ENCODE measurements at places on chromosomes 11 and 22. TPM values are rescaled to one million over a fixed set of nuclear protein-coding genes. Genes with fewer than 3 reads are reported as not detected.

Gene CDC42EP2
- 24.5 TPM for total RNA-seq

Gene CYTH4
- total RNA-seq, result not detected

Gene DCHS1
- total RNA-seq, result 13.7 TPM

Gene POLR3H
- total RNA-seq, result 21.7 TPM

Gene KDM2A
- total RNA-seq, result 79.4 TPM

Gene TMEM132A
- 5.2 TPM for total RNA-seq

Gene ZFPL1
- 40.6 TPM for total RNA-seq

Gene NXPE1
- total RNA-seq, result 0.11 TPM

Gene NDUFC2
- 117 TPM for total RNA-seq

Gene SOX10
- total RNA-seq, result not detected

Gene PRRG4
- under 0.01 TPM for total RNA-seq

Measured in articular chondrocyte of knee joint (primary cell).